HFFc6 (cell line): ENCODE measurements at places on chromosomes 1 and 21. TPM values are rescaled to one million over a fixed set of nuclear protein-coding genes. Genes with fewer than 3 reads are reported as not detected.

Gene HJV
- not detected in 3 replicates for total RNA-seq

Gene LMX1A
- total RNA-seq, result not detected in 3 replicates

Gene BRDT
- not detected in 2 replicates for total RNA-seq

Gene NT5C1A
- total RNA-seq, result not detected in 3 replicates

Gene URB2
- total RNA-seq, result 9.4 to 13.4 TPM (median 10.5 TPM) in 3 replicates

Gene CFH
- total RNA-seq, result 19.6 to 22.9 TPM (median 20.0 TPM) in 3 replicates

Gene FRRS1
- 0.32 to 1.1 TPM (median 0.53 TPM) in 3 replicates for total RNA-seq

Gene NPHS2
- total RNA-seq, result not detected in 3 replicates

Gene PAFAH2
- 9.4 to 15.0 TPM (median 11.2 TPM) in 3 replicates for total RNA-seq

Gene AADACL3
- not detected in 3 replicates for total RNA-seq

Gene ELAPOR1
- 0.75 to 2.1 TPM (median 1.0 TPM) in 3 replicates for total RNA-seq

Gene KLHDC8A
- total RNA-seq, result not detected in 3 replicates

Gene REG4
- total RNA-seq, result not detected in 3 replicates

Gene ECE1
- total RNA-seq, result 115 to 126 TPM (median 119 TPM) in 3 replicates

Gene CITED4
- 1.4 to 4.1 TPM (median 1.7 TPM) in 3 replicates for total RNA-seq

Gene UQCRH
- 257 to 294 TPM (median 277 TPM) in 3 replicates for total RNA-seq

Gene KCNE2
- total RNA-seq, result not detected in 3 replicates

Gene KCNH1
- total RNA-seq, result 0.92 to 1.7 TPM (median 1.5 TPM) in 3 replicates

Gene PAPPA2
- total RNA-seq, result 0.17 to 0.54 TPM (median 0.39 TPM) in 3 replicates

Gene ALDH4A1
- 20.1 to 21.6 TPM (median 20.6 TPM) in 3 replicates for total RNA-seq

Gene GNPAT
- 30.0 to 34.9 TPM (median 34.3 TPM) in 3 replicates for total RNA-seq

Gene SPRR2E
- total RNA-seq, result not detected in 3 replicates

Gene LRRC3
- not detected in 3 replicates for total RNA-seq

Gene PFDN2
- total RNA-seq, result 77.4 to 97.1 TPM (median 83.0 TPM) in 3 replicates

Gene SPRR1B
- total RNA-seq, result not detected in 3 replicates

Gene GJA8
- total RNA-seq, result not detected in 3 replicates
